ENCODE measurements at places on chromosomes 5 and 9.

GRCh38 chr9:97386265-97386633 is 25.6 kb upstream of the TDRD7 start:
- no peak for DNase-seq

- DNase-seq: no peak
Measured at GRCh38 chr9:124260769-124261603, 3.2 kb downstream of the NEK6 start.

DNA sequence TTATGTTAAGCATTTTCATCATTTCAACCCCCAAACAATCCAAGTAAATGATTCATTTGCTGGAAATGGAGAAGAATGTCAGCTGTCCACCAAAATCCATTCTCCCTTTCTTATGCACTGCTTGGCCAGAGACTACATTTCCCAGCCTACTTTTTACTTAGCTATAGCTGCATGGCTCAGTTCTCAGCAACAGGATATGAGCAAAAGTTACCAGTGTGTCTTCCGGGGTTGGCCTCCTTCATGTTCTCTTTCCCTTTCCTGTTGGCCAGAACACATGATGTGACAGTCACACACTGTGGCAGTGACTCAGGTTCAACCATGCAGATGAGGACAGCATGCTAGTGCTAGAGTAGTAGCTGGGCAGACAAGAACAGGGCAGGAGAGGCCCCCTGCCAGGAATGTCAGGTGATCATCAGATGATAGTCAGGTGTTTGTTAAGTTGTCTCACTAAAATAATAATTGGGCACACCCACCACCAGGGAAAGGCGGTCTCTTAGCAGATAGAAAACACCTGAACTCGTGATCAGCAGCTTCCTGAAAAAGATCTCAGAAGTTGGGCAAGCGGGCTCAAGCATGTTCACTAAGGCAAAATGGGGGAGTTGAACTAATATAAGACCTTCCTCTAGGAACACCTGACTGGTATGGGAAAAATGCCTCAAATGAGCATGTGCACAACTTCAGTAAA is 12.2 kb downstream of the GPR150 start:
- DNase-seq: no peak

DNA sequence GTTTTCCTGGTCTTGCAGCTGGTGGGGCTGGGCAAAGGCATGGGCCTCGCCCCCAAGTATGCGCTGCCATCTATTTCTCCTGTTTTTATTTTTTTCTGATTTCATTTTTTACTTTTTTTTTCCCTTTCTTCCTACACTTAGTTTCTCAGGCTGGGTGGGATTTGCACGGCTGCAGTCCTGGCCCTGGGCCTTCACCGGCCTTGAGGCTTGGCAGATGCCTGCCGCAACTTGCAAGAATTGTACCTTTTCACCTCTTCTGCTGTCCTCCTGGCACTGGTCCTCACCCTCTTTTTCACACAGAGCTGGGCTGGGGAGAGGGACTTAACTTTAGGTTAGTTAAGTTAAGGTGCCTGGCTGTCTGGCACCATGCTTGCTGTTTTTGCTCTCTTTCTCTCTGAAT is 10.3 kb upstream of the IRGM start:
- DNase-seq: no peak

DNA sequence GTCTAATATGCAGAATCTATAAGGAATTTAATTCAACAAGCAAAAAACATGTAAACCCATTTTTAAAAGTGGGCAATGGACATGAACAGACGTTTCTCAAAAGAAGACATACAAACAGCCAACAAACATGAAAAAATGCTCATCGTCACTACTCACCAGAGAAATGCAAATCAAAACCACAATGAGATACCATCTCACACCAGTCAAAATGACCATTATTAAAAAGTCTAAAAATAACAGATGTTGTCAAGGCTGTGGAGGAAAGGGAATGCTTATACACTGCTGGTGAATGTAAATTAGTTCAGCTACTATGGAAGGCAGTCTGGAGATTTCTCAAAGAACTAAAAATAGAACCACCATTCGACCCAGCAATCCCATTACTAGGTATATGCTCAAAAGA is 3.1 kb upstream of the KLHL3 start:
- no peak for DNase-seq

DNA sequence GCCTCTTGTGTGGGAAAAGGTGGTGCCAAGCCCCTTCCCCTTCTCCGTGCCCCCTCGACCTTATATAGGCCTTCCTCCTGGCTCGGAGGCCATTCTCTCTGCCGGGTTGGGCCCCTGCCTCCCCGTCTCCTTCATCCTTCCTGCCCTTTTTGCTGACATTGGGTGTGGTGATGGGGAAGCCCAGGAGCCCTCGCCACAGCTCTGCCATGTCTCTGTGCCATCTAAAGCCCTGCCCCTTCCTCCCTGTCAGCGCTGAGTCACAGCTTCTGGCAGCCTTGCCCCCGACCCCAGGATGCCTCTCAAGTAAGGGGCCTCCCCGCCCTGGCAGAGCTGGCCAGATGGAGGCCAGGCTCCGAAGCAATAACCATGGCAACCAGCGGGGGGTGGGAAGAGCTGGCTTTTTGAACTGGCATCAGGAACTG is 30.4 kb downstream of the JADE2 start:
- DNase-seq: peak; percentile 71

DNA sequence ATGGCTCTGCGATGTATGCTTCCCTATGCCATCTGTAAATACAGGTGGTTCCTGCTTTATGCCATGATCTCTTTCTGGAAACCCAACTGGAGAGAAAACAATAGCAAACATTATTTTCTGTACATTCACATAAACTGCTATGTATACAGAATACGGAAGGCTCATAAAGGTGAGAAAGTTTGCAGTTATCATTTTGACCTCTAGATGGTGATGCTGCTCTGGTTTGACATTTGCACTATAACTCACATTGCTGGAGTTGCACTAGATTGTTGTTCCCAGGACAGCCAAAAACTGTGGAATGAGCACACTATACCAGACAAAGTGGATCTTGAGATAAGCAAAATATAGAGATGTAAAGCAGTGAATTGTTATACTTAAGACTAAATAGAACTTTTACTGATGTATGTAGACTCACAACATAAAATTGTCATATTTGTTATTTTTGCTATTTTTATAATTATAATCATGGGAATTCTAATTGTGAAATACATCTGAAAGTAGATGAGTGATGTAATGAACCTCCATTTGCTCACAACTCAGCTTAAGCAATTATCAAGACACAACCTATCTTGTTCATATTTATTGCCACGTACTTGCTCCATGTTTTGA is 246.5 kb downstream of the PTPRD start:
- peak; percentile 4 for DNase-seq

DNA sequence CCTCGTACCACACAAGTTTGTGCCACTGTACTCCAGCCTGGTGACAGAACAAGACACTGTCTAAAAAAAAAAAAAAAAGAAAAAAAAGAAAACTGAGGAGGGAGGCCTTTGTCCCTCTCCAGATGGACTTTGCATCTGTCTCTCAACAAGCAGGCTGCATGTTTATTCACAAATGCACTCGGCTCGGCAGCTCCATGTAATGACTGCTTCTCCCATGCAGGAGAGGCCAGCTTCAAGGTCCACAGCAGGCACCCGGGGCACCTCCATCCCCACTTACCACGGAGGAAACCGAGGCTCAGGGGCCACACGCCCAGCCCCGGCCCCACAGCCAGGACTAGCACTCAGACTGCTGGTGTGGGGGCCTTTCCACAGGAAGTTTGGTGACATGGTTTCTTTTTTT is 13.1 kb upstream of the NCS1 start:
- peak; percentile 58 for DNase-seq

GRCh38 chr9:19497276-19497675 is 88.5 kb downstream of the ACER2 start:
- DNase-seq: no peak

DNA sequence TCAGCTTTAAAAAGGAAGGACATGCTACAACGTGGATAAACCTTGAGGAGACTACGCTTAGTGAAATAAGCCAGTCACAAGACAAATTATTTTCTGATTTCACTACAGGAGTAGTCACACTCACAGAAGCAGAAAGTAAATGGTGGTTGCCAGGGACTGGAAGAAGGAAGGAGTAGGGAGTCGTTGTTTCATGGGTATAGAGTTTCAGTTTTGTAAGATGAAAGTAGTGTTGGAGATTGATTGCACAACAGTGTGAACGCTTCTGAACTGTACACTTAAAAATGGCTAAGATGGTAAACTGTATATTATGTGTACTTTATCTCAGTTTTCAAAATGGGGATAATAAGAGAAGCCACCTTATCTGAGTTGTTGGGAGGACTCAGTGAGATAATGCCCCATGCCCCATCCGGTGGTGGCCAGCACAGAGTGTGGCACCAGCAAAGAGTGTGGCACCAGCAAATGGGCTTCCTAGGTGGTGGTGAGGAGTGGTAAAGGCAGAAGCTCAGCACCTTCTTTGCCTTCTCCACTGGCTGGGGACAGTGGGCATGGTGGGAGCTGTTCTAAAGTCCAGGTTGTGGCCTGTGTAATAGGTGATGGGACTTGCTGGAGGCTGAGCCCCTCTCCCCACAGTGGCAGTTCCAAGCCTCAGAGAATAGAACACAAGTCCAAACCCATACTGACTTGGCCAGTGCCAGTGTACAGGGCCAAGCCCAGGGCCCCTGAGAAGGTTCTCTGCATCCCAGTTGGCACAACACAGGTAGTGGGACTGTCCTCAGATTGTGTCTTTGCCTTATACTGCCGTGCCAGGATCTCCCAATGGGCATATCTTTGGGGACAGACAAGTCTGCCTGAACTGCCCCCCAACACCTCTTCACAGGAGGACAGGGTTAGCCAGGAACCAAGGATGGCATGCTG is 4.4 kb downstream of the SLC22A4 start:
- no peak for DNase-seq

GRCh38 chr5:131436081-131436480 is 172.2 kb downstream of the CDC42SE2 start:
- DNase-seq: no peak

- DNase-seq: no peak
Measured at GRCh38 chr9:35660966-35661415, 2.9 kb downstream of the CCDC107 start.

DNA sequence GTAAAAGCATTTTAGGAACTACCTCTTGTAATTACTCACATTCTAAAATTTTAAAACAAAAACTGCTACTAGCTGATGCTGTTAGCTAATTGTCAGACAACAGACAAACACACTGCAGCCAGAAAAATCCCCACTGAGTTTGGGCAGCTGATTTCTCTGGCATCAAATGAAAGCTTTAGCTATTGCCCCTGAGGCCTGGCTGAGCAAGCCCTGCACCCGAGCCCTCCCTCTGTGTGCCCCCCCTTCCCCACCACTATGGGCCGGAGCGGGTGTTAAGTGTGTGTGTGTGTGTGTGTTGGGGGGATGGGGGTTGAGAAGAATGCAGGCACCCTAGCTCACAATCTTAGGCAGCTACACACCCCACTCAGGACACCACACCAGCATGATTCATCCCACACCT is 2.4 kb downstream of the NEUROG1 start:
- no peak for DNase-seq

DNA sequence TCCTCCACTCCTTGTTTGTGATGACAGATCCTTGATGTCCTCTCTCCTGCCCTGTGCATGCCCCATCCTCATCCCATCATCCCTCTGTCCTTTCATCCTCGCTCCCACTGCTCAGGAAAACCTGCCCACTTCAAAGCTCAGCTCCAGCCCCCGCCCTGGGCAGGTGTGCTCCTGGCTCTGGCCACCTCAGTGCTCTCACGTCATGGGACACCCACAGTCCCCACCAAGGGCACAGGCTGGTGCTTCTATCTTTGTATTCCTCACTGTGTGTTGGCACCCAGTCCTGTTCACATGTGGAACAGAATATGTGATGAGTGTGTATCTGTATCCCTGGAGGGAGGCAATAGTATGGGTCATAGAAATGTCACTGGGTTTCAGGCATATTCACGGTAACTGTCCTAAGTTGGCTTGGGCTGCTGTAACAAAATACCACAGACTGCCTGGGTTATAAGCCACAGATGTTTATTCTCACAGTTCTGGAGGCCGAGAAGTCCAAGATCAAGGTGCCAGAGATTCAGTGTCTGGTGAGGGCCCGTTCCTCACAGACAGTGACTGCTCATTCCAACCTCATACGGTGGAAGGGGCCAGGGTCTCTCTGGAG is 13.5 kb downstream of the GFPT2 start:
- no peak for DNase-seq

DNA sequence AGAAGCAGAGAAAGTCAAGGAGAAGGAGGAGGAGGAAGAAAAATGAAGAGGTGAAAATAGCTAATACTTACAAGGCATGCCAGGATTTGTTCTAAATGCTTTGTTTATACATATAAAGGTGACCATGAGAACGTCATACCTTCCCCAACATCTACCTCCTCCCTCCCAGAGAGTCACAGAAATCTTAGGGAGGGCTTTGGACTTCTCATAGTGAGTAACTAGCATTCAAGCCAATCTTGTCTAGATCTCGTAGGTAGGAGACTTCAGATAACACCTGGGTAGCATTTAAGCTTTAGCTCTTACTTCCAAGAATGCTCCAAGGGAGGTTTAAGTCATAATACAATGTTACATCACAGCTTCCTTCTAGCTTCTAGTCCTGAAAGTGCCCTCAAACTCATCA is 36.5 kb upstream of the GPBP1 start:
- no peak for DNase-seq

DNA sequence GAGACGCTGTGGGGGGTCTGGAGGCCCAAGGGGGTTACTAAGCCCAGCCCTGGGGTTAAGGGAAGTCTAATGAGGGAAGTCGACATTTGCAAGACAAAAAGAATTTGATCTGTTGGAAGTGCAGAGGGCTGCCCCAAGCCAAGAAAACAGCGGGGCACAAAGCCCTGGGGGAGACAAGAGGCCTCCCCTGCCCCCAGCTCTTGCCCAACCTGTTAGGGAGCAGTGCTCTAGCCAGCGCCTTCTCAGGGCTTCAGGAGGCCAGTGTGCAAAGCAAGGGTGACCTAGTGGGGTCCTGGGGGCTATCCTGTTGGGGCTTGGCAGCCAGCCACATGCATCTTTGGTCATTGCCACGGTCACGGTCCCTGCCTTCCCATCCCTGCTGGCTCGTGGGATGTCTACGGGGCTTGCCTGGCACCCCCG is 25.2 kb downstream of the GFI1B start:
- DNase-seq: no peak

DNA sequence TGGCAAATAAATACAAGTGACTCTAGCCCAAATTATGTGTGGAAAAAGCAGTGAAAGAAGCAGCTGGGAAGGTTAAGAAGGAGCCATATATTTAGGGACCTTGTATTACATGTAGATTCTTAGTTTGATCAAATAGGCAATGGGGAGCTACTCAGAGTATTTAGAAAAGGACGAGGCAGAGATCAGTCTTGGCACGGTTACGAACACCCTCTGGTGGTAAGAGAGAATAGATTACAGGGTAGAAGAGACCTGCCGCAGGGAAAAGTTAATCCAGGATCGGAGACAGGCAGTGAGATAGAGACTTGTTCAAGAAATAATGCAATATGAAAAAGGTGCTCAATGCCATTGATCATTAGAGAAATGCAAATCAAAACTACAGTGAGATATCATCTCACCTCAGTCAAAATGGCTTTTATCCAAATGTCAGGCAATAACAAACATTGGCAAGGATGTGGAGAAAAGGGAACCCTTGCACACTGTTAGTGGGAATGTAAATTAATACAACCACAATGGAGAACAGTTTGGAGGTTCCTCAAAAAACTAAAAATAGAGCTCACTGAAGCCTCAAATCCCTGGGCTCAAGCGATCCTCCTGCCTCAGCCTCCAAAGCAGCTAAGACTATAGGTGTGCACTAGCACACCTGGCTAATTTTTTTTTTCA is 12.0 kb downstream of the INIP start:
- DNase-seq: no peak

Data from NCI-H2171 (cell line).